Stimulated activated naive CD8-positive, alpha-beta T cell treated with anti-CD3 and anti-CD28 coated beads, Interleukin-15, Interleukin-2, amounts not matched to agents 100 U/mL and 50 U/mL, for 24 hours (primary cell): ENCODE measurements at places on chromosomes 12 and 14.
A peak's percentile ranks its signal among the peaks of the same experiment; 100 is the strongest.

- DNase-seq = peak; percentile 29
These were observed 35.8 kb downstream of the NFKBIA start for GRCh38 chr14:35368583-35369392.

DNA sequence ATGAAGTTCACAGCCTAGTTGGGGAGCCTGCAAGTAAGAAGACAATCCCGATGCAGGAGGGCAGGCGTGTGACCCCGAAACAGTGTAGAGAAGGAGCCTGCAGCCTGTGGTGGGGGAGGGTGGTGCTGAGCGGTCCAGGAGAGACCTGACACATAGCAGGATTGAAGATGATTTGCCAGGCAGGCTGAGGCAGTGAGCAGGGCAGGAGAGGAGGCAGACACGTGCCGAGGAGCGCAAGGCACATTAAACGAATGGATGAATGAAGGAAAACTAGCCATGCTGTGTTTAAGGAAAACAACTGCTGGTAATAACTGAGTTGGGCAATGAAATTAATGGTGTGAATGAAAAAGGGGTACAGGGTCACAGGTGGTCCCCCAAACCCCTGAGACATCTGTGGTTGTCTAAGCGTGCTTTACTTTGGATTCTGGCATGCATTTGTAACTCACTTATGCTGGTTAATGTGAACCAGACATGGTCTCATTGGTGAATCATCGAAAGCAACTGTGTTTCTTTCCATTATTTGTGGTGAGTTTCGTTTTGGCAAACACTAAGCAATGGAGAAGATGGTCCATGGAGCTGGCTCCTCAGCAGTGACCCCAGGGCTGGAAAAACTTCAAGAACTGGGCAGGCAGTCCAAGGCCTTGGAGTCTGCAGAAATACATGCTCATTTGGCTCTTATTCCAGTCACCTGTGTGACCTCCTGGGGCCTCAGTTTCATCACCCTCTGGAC lies 96.9 kb upstream of the EVL start:
- no peak for DNase-seq

DNA sequence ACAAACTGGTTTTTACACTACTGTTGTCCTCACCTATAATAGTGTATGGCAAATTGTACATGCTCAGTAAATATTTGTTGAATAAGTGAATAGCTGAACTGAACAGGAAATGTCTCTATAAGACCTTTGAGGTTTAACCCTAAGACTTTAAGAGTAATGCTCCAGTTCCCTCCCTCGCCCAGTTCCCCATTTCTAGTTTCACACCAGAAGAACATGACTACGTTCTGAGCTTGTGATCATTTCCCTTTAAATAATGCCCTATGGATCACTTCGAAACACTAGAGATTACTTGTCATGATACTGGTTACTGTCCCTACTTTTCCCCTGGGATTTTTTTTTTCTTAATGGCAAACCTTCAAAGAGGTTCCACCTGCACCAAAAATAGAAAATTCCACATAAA lies 69.3 kb downstream of the PRKD1 start:
- no peak for DNase-seq

- DNase-seq = no peak
These were observed 291.5 kb upstream of the SRRM4 start for GRCh38 chr12:118689793-118690192.

- no peak for DNase-seq
These were observed 197.2 kb upstream of the NUDT4 start for GRCh38 chr12:93180566-93180965.

GRCh38 chr14:93085911-93086310 lies 29.8 kb downstream of the ITPK1 start:
- no peak for DNase-seq

DNA sequence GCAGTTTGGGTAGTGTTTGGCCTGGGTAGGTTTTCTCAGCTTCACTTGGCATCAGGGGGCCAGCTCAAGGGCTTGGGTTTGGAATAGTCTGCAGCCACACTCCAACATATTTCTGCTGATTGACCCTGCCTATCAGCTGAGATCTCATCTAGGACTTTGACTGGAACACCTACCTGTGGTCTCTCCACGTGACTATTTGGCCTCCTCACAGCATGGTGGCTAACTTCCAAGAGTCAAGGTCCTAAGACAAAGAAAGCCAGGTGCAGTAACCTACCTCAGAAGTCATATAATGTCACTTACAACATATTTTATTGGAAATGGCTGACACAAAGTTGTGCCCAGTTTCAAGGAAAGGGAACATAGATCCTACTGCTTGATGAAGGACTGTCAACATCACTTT lies 481.0 kb downstream of the EGLN3 start:
- DNase-seq = no peak

DNA sequence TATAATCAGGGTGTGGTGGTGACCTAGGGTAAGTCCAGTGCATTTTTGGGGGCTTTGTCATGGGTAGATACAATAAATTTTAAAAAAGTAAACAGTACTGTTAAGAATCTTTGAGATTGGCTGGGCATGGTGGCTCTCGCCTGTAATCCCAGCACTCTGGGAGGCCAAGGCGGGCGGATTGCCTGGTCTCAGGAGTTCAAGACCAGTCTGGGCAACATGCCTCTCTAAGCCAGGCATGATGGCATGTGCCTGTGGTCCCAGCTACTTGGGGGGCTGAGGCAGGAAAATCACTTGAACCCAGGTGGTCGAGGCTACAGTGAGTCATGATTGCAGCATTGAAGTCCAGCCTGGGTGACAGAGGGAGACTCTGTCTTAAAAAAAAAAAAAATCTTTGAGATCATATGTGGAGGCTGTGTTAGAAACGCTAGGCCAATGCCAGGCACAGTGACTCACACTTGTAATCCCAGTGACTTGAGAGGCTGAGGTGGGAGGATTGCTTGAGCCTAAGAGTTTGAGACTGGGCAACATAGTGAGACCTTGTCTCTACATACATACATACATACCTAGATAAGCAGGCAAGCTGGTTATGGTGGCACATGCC lies 67.7 kb downstream of the PRKCH start:
- peak; percentile 43 for DNase-seq

GRCh38 chr12:1972260-1972659 lies 32.0 kb downstream of the DCP1B start:
- DNase-seq = no peak

- no peak for DNase-seq
These were observed 60.2 kb downstream of the MDM2 start for GRCh38 chr12:68868043-68868790.

DNA sequence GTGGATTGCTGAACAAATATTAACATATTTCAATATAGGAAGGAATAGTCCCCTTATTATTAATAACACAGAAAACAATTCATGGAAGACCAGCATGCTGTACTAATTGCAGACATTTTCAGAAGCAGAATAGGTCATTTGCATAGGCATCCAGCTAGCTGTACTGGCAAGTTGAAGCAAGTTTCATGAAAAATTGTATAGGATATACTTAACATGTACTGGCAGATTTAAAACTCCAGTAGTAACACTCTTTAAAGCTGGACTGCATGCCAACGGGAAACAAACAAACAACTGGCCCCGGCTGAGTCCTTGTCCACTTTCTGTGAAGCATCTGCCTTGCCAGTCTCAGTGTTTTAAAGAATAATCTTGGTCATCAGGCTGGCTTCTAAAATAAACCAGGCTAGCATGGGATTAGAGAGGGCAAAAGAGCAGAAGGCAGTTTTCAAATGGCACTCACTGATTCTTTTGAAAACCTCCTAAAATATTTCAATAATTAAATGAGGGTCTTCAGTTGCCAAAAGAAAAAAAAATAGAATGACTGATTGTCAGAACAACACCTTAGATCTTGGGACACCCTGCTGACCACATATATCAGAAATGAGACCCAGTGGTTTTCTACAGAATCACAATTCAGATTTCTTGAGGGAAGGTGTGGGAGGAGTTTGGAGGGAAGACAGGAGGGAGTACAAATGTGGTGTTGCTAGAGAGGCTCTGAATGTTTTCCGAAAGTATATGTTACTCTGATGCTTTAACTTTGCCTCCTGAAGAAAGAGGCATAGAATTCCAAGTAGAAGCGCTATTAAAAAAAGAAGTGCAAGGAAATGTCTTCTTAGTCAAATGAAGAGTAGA lies 122.5 kb upstream of the KRAS start:
- no peak for DNase-seq

GRCh38 chr14:104106471-104106991 lies 21.0 kb downstream of the ASPG start:
- DNase-seq = peak; percentile 1

GRCh38 chr14:68841016-68841809 lies 48.3 kb upstream of the ZFP36L1 start:
- DNase-seq = no peak

DNA sequence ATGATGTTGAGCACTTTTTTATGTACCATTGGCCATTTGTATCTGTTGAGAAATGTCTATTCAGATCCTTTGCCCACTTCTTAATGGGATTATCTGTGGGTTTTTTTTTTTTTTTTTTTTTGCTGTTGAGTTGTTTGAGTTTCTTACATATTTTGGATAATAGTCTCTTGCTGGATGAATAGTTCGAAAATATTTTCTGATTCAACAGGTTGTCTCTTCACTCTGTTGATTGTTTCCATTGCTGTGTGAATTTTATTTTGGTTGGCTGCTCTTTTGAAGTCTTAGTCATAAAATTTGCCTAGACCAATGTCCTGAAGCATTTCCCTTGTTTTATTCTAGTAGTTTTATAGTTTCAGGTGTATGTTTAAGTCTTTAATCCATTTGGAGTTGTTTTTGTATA lies 64.5 kb downstream of the CAND1 start:
- DNase-seq = no peak

- no peak for DNase-seq
These were observed 15.2 kb downstream of the MSI1 start for GRCh38 chr12:120353556-120354317.

DNA sequence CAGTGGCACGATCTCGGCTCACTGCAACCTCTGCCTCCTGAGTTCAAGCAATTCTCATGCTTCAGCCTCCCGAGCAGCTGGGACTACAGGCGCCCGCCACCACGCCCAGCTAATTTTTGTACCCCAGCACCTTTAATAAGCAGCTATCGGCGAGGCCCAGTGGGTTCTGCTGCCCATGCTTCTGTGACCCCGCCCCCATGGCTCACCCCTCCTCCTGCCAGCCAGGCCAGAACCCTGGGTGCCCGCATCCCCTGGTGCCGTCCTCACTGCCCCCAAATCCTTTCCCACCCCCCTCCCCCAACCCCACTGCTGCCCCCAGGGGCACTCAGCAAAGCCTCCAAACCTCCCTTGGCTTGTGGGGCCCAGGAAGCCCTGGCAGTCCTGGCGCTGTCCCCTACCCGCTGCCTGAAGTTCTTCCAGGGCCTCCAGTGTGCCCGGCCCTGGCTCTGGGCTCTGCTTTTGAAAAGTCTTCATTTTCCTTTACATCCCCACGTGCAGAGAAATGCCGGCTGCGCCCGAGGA lies 14.5 kb downstream of the BAG5 start:
- no peak for DNase-seq

GRCh38 chr14:105039458-105040205 lies 18.7 kb upstream of the CDCA4 start:
- DNase-seq = no peak

DNA sequence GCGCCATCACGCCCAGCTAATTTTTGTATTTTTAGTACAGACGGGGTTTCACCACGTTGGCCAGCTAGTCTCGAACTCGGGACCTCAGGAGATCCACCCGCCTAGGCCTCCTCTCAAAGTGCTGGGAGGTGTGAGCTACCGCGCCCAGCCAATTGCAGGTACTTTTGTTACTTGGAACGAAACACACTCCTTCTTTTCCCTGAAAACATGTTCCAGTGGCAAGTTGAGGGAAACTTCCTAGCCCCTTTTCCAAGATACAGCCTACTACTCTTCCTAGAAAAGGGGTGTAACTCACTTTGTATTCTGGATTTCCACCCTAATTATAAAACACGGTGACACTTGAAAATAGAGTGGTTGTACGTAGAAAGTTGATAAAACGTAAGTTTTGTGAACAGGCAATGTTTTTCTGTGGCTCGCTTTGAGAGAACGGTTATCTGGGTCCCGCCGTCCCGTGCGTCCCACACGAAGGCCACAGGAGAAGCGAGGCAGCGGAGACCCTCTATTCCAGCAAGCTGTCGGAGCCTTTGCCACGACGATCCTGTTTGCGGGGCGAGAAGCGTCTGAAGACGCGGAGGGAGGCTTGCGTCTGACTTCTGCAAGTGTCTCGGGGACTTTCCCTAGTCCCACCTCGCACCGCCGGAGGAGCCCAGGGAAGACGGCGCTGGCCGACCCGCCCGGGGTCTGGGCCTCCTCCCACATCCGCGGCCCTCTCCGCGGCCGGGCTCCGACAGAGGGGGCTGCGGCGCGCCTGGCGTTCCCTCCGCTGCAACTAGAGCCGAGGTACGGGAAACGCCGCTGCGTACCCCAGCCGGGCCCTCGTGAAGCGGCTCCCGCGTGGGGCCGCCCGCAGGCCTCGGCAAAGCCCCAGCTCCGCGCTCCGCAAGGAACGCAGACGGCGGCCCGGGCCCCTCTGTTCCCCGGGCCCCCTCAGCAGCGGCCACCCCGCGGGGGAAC lies 745 bp downstream of the CDCA4 start:
- peak; percentile 73 for DNase-seq

- no peak for DNase-seq
These were observed 334.9 kb upstream of the SFSWAP start for GRCh38 chr12:131375972-131376345.

- DNase-seq = no peak
These were observed 229.9 kb upstream of the HMGA2 start for GRCh38 chr12:65594409-65594808.

DNA sequence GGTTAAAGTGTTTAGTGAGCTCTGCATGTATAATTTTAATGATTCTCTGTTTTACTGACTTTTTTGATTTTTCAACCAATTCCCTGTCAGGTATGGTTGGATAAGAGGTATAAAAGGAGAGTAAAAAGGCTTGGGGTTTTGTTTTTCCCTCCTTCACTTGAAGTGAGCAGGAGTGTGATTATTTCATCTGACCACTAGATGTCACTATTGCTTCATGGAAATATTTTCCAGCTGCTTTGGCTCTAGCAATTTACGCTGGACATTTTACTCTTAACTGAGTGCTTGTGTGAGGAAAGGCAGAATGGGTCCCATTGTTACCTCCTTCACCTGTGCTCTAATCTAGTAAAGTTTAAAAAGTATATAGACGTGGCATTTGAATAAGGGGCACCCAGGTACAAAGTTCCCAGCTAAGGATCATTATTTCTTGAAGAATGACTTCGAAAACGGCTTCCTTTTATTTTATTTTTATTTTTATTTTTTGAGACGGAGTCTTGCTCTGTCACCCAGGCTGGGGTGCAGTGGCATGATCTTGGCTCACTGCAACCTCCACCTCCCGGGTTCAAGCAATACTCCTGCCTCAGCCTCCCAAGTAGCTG lies 66.5 kb downstream of the TBC1D30 start:
- no peak for DNase-seq

GRCh38 chr14:99907761-99908652 lies 114.8 kb downstream of the EML1 start:
- no peak for DNase-seq

GRCh38 chr14:41607304-41607775 lies 664 bp downstream of the LRFN5 start:
- peak; percentile 5 for DNase-seq

DNA sequence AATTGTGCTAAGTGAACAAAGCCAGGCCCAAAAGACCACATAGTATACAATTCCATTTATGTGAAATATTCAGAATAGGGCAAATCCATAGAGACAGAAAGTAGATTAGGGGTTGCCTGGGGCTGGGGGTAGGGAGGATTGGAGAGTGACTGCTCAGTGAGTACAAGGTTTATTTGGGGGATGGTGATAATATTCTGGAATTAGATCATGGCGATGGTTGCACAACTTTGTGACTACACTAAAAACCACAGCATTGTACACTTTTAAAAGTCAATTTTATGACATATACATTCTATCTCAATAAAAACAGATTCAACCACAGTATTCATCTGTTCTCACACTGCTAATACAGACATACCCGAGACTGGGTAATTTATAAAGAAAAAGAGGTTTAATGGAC lies 68.7 kb upstream of the MAP1LC3B2 start:
- DNase-seq = no peak
